ENCODE measurements at places on chromosomes 3 and 15.

- no peak for DNase-seq
These were observed 179.6 kb downstream of the TBC1D5 start for GRCh38 chr3:17562845-17563244.

DNA sequence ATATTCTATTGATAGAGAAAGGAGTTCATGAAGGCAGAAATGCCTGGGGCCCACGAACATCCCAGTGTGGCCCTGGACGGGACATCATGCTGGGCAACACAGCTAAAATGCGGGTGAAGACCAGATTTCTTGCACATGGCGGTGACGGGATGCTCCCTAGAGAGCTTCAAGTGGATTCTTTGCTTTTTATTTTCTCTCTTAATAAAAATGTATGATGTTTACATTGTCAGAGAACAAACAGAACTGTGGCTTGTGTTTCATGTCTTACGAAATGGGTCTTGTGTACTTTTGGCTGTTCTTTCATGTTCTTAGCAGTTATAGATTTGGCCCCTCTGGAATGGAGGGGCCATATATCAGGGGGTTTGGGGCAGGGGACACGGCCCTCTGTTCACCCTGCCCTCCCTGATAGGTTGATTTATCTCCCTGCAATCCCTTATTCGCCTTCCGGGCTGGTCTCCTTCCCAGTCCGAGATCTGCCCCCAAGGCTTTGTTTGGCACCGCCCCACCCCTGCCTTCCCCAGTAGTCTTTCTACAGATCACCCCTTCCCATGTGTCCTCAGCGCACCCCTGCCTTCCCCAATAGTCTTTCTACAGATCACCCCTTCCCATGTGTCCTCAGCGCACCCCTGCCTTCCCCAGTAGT, 68.7 kb upstream of the CGNL1 start:
- no peak for DNase-seq

DNA sequence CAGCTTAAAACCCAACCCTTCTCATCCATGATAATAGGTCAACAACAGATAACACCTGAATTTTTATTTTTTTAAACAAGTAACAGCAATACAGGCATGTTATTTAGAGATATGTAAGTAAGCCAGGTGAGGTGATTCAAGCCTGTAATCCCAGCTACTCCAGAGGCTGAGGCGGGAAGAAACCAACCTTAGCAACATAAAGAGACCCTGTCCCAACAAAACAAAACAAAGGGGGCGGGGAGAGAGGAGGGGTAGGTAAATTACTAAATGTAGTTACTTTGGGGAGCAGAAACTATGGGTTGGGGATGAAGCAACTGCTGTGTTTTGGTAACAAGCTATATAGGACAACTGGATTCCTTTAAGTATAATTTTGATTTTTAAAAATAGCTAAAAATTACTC, 47.0 kb downstream of the GNB4 start:
- no peak for DNase-seq

- no peak for DNase-seq
These were observed 9.4 kb upstream of the CAV3 start for GRCh38 chr3:8724108-8724752.

- peak; percentile 66 for DNase-seq
These were observed 6.7 kb downstream of the PAQR5 start for GRCh38 chr15:69305204-69305931.

DNA sequence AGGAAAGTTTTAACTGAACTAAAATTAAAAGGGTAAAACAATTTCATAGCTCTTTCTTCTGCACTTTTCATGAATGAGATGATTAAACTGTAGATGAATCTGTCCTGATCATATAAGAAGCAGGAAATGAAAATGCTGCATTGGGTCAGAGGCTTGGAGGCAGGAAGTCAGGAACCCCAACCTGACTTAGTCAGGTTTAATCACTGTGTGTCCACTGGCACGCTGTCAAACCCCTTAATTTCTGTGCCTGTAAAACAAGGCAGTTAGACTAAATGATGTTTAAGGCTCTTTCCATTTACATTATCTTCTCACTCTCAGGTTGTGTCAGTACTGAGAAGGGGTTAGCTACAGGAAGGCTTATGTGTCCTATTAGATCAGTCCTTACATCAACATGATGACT, 193.3 kb upstream of the TTC14 start:
- DNase-seq, result no peak

GRCh38 chr15:94240480-94240879, 9.1 kb downstream of the MCTP2 start:
- no peak for DNase-seq
